ENCODE measurements at places on chromosomes 3 and 15.

- DNase-seq: no peak
Observed at GRCh38 chr15:90610190-90610589, 80.5 kb downstream of the CRTC3 start.

GRCh38 chr3:128328546-128329458 lies 137.9 kb downstream of the DNAJB8 start:
- no peak for DNase-seq

DNA sequence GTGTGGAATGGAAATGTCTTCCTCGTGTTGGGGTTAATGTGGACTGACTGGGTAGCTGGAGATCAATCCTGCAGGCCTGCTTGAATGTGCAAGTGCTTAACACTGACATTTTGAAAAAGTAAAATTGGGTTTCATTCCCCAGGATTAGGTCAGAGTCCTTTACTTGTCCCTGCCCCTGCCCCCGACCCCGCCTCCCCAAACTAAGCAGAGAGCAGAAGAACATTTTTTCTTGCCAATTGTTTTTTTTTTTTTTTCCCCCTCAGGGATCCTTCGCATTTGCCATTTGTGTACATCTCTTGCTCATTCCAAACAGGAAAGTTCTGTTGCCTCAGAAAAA lies 147.0 kb upstream of the NR2F2 start:
- DNase-seq: no peak

DNA sequence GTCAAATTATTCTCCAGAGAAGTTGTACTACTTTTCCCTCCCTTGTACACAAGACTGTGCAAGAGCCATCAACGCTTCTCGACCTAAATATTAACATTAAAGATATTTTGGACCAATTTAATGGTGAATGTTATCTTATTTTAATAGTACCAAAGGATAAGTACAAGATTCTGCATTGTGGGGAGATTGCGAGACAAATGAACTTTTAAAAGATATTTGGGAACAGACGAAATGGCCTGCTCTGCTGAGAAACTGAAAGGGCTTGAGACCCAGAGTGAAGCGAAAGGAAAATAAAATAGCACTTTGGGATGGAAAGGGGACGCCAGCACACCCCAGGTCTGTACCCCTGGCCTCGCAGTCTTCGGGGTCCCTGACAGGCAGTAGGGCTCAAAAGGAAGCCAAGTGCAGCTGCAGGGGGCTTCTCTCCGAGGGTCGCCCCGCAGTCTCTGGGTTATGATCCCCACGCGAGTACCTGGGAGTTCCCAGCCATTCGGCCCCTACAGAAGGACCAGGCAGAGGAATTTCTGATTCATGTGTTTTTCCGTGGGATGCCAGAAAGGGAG lies 97.6 kb upstream of the VGLL3 start:
- DNase-seq: no peak

DNA sequence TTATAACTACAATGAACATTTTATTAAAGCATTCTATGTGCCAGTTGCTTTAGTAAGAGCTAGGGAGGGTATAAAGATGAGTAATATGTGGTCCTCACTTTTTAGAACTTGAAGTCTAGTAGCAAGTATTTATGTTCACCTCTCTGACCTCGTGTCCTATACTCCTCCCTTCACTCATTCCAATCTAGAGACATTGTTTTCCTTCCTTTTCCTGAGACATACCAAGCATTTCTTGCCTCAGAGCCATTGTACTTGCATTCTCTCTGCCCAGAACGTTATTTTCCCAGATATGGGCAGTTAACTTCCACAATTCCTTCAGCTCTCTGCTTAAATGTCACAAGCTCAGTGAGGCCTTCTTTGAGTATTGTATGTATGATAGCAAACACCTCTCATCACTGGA lies 408.6 kb downstream of the PDCD6IP start:
- DNase-seq: no peak

DNA sequence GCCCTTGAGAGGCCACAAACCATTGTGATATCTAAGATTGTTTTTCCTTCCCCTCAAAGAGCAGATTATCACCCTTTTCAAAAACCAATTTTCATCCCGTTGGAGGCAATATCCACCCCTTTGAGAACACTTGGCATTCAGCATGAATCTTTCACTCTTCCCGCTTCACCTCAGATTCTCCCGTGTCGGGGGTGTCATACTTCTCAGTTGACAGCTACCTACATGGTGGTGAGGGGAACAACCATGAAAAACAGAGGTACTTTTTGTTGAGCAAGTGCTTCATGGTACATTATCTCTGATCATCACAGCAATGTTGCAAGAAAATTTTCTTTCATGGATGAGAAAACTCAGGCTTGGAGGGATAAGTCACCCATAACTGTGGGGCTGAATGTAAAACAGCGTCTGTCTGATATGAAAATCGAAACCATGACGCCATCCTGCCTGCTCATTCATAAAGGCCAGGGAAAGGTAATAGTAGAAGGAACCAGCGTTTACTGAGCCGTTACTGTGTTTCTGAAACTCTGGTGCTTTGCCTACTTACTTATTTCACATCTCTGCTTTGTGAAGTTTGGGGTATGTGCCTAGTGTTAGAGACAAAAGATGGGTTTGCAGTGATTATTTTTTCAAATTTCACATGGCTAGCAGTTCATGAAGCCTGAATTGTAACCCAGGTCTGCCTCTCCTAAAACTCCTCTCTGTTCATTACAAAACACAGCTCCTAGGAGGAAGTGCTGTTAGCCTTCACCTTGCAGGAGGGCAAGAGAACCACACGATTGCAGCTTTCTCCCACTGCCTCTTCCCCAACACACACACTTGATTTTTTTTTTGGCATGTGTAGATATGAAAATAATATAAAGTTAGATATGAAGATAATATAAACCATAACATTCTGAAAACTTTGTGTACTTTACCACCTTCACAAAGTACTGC lies 35.4 kb downstream of the SV2B start:
- no peak for DNase-seq

All from progenitor cell of endocrine pancreas (in vitro differentiated cells).